ENCODE measurements at places on chromosomes 13 and 19.

DNA sequence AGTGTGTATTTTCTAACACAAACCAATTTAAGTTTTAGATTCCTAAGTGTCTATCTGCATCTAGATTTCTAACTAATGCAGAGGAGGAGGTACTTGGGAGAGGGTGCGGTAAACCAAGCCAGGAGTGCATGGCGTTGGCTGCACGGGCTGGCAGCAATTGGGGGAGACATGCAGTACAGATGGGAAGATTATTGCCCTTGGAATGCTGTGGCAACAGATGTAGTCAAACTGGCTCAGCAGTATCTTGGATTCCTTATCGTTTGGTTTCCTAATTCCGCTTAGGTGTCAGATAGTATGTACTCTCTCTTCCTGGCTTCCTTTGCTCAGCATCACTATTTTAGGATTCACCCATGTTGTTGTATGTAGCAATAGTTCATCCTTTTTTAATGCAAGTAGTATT, 29.4 kb upstream of the STK24 start:
- no peak for DNase-seq

DNA sequence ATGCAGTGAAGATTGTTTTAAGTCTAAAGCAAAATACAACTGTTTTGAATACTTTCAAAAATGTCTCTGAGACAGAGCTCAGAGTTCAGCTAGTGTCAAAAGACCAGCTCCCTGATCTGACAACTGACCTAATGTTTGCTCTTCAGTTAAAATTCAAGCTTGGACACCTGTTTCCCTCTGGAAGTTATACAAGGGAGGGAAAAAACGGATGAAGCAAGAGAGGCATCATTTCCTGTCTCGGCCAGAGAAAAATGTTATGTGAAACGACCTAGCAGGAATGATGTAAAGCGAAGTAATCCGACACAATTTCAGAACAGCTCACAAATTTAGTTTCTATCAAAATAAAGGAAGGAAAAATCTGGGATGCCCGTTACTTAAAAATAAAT, 59.4 kb downstream of the ZAR1L start:
- peak; percentile 10 for DNase-seq

GRCh38 chr13:37490176-37490779, 108.3 kb downstream of the POSTN start:
- no peak for DNase-seq

DNA sequence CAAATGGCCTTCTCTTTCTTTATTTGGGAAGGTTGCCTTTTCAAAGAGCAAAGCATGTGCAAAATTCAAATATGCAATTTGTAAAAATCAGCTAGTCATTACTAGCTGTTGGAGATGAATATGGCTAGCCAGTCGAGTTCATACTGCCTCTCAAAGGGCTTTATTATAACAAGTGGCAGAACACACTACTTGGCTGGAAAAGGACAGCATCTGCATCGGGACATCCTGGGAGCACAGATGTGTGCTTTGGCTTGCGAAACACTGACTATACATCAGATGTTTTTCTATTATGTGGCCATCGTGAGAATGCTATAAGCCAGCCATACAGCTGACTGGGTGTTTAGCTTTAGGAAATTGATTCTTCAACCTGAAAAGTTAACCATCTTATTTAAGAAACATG, 424.2 kb downstream of the KCTD12 start:
- DNase-seq, result no peak

- peak; percentile 85 for DNase-seq
Observed at GRCh38 chr19:4455719-4456475, 1.7 kb downstream of the UBXN6 start.

- no peak for DNase-seq
Observed at GRCh38 chr19:16850133-16850532, 20.9 kb downstream of the SIN3B start.

GRCh38 chr13:58804832-58805231, 1173.3 kb downstream of the PCDH17 start:
- no peak for DNase-seq

DNA sequence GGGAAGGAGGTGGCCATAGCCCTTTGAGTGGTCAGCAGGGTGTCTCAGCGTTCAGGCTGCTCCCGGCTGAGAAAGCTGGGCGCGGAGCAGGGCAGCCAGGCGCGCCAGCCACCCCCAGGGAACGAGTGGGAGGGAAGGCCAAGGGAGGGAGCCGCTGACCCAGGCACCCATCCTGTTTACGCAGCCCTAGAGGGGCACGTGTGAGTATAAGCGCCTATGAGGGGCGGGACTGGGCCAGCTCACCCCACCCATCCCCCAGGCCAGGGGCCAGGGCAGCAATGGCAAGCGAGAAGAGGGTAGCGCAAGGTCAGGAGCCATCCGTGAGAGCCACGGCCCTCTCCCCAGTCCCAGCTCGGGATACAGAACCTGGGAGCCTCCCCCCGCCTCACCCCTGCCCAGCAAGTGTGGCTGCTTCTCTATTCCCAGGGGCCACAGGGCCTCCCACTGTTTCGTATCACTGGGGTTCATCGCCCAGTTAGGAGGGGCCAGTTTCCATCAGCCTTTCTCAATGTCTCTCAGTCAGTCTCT, 897 bp upstream of the DMKN start:
- DNase-seq, result no peak

DNA sequence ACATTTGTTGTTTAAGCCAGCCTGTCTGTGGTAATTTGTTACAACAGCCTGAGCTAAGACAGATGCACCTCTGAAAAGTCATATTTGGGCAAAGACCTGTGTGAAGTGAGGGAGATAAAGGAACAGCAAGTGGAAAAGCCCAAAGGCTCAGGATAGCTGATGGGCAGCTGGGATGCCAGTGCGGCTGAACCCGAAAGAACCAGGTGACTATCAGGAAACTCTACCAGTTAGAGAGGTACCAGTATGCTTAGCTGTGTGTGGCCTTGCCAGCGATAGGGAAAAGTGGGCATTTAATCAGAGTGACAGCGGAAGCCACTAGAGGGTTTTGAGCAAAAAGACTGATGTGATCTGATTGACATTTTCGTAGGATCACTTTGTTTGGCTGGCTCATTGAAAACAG, 764.8 kb upstream of the GPC6 start:
- DNase-seq, result no peak

DNA sequence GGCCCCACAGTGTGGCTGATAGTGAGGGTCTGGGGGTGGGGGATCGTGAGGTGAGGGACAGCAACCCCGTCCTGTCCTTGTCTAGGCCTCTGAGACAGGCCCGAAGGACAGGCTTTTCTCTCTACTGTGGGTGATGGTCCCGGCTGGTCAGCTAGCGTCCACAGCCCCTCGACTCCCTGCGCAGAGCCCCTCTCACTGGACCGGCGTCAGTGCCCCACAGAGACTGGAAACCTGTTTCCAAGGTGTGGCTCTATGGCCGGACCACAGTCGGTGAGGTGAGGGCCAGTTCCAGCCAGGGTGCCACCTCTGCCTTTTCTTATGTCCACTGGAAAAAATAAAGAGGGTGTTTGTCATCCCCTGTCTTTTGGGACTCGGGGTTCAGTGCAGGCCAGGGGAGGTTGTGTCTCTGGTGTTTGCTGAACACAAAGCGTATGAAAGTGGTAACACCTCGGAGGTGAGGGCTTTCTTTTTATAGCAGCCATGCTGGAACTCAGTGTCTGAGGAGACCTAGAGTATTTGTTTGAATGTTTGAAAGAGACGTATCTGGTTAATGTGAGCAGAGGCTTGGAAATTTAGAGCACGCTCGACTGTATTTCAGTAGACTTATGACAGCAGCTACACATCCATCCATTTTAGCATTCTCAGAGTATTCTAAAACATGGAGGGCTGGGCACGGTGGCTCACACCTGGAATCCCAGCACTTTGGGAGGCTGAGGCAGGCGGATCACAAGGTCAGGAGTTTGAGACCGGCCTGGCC, 22.8 kb downstream of the ATP11A start:
- no peak for DNase-seq

- no peak for DNase-seq
Observed at GRCh38 chr13:18949970-18950369, 231.7 kb downstream of the TUBA3C start.

- no peak for DNase-seq
Observed at GRCh38 chr19:10808937-10809649, 26.9 kb downstream of the TMED1 start.

DNA sequence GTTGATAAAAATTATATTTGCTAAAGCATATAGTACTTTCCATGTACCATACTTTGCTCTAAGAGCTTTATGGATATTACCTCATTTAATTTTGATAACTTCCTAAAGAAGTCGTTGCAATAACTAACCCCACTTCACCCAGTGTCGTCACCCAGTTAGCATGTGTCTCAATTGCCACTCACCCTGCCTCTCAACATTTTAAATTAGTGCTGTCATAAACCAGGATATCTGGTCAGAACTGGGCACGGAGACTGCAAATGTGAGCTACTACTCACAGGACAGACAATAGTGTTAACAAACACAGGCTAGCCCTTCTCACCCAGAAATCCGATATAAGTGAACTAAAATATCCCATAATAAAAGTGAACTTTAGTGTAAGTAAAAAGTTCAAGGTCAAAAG, 430.6 kb downstream of the KLF12 start:
- DNase-seq, result peak; percentile 42

GRCh38 chr19:33520844-33521479, 629 bp downstream of the PEPD start:
- no peak for DNase-seq

DNA sequence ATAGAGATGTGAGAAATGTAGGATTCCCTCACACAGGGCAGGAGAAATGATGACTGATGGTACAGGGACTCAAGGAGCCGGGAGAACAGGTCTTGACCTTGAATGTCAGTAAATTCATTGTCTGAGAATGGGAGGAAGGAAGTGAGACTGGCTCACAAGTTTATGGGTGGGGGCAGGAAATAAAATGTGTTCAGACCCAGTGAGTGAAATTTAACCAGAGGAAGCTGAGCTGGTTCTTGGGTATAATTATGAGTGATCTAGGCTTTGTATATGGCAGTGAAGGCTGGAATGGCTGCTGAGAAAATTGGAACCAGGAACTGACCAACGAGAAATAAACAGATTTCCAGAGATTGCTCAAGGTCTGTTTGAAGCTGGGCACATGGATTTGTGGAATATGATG, 6.3 kb upstream of the IGSF23 start:
- DNase-seq, result no peak

DNA sequence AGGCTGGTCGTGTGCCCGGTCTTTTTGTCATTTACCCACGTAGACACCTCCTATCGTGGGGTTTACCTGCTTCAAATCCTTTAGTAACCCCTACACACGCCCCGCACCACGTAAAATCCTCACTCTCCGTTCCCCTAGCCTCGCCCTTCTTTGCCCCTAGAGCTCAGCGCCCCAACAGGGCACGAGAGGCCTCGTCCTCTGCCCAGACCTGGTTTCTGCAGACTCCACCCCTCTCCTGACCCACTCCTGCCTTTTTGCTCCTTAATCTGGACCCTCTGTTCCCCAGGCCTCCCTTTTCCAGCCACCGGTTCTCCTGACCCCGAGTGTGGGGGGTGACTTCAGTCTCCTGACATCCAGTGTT, 412 bp downstream of the ZNF528 start:
- no peak for DNase-seq

DNA sequence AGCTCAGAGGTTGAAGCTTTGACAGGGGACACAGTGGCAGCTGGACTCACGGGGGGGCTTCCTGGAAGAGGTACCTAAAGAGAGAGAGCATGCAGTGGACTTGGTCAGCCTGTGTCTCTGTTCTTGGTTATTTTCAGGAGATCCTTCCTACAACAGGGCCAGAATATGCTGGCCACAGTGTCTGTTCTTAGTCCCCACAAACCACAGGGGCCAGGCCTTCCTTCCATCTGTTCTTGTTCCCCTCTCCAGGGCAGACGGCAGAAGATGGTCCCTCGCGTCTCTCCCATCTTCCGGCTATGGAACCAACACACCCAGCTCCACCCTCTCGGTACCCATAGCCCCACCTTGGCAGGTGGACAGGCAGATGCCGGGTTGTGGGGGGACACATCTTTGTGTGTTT, 24.8 kb downstream of the MAST3 start:
- no peak for DNase-seq

GRCh38 chr19:18768046-18768771, 22.9 kb downstream of the COMP start:
- no peak for DNase-seq

DNA sequence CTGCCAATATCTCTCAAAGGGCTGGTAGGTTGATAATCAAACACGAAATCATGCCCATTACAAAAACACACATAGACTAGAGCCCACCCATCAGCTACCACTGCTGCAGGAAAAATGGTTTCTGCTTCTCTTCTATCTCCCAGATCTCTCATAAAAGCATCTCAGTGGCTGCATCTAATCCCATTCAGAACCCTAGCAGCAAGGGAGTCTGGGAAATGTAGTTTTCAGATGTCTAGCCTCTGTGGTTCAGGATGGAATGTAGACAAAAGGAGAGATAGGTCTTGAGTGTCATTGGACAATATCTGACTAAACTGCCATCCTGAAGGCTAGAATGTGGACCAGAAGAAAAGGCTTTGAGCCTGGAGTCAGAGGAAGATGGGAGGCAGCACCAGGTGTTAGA, 32.1 kb downstream of the RDH8 start:
- DNase-seq, result no peak

DNA sequence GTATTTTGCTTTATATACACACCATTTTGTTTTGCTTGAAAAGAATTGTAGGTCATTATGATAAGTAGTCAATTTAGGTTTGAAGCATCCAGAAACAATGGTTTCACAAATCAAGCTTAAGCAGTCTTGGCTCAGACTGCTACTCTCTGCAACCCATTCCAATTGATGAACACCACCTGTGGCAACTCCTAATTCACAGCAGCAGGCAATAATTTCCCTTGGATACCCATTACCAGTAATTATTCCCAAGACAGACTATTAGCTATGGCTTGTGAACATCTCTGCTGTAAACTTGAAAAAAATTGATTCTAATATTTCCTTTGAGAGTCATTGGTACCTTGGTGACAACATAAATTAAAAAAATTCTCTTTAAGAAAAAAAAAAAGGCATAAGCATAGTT, 299.3 kb upstream of the SLITRK6 start:
- no peak for DNase-seq

DNA sequence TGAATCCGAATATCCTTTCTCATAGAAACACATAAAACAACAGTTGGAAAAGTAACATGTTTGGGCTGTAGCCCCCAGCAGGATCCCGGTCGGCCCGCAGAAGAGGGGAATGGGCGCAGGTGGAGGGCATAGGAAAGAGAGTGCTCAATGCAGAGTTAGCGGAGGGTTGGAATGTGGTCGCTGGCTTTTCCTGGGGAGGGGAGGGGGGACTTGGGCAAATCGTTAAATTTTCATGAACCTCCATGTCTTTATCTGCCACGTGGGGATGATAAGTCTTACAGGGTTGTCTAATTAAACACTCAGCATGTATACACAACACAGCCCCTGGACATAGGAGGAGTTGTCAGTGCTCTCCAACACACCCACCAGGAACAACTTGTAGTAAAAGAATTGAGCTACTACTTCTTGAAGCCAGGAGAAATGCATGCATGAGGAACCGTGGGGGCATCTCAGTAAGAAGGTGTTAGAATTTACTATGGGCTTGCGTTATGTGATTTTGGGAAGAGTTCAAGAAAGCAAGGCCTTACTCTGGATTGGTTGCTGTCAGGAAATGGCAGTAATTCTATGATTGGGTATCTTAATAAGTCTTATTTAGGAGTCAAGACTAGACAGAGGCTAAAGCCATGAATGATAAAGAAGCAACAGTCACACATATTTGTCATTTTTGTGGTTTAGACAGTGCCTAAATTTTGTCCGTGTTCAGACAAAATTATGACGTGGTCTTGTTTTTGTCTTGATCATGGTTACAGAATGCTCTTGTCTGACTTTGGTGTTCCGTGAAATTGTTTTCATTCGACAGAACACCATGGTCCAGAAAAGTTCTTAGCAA, 671 bp upstream of the SLC46A3 start:
- DNase-seq, result no peak

Measured in NCI-H2029 (cell line).